ENCODE measurements at places on chromosomes 1 and 21.

- no peak for DNase-seq
Observed at GRCh38 chr1:167229719-167230385, 9.2 kb downstream of the POU2F1 start.

DNA sequence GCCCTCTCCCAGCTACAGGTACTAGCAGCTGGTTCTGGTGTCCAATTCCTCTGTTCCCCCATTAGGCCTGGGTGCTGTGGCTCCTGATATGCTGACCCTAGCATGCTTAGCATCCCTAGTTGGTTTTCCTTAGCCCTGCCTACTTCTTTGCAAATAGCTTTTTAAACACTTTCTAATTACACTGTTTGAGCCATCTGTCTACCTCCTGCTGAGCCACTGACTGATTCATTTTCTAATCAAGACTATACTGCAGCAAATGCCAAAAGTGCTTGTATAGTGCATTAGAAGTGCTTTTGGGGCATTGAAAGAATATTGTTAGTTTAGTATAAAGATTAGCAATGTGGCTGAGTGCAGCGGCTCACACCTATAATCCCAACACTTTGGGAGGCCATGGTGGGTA, 36.3 kb downstream of the ERICH3 start:
- no peak for DNase-seq

DNA sequence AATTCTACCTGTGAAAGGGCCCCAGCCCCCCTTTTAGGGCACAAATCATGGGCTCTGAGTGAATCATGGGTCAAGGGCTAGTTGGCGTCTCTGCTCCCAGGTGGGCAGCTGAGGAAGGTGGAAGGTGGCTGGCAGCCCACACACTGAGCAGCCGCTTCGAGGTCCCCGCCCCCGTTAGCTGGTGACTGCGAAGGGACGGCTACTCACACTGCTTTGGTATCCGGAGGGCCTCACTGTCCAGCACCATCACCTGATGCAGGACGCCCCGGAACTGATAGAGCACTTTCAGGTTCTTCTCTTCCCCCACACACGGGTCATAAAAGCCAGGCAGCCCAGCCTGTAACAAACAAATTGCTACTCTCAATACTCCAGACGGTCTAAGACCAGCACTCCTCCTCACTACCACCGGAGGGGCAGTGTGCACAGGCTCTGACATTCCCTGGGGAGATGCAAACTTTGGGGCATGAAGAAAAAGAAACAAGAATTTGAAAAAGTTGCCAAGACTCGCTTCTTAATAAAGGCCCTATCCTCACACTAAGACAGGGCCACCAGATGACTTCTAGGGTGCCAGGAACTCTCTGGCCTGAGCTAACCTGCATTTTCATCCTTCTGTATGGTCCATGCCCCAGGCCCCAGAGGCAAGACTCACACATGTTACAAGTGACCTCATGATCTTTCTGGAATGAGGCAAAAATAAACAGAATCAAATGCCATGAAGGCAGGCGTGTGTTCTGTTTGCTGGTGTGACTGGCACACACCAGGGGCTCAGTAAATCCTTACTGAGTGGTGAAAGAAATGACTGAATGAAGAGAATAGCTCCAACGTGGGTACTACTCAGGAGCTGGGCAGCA, 11.5 kb downstream of the THAP3 start:
- no peak for DNase-seq

- DNase-seq = no peak
Observed at GRCh38 chr1:161047436-161048420, 2.0 kb upstream of the USF1 start.

- no peak for DNase-seq
Observed at GRCh38 chr1:185727726-185728125, 6.5 kb upstream of the HMCN1 start.

GRCh38 chr1:116919802-116920201, 10.1 kb downstream of the PTGFRN start:
- DNase-seq = no peak

DNA sequence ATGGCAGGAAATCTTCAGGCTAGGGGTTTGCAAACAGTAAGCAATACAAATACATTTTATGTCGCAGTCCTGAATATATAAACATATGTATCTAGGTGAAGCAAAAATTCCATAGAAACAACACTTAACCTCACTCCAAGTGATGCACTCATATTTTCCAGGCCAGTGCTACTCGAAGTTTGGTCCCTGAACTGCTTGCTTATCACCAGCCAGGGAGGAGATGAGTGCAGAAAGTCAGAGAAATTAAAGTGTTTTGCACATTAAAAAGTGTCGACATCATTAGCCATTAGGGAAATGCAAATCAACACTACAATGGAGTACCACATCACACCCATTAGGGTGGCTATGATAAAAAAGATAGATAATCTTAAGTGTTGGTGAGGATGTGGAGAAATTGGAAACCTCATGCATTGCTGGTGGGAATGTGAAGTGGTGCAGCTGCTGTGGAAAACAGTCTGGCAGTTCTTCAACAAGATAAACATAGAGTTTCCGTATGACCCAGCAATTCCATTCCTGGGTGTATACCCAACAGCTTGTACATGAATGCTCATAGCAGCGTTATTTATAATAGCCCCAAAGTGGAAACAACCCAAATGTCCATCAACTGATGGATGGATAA, 70.5 kb upstream of the CSF1 start:
- DNase-seq = no peak

- DNase-seq = no peak
Observed at GRCh38 chr1:61953076-61953789, 211.0 kb downstream of the PATJ start.

DNA sequence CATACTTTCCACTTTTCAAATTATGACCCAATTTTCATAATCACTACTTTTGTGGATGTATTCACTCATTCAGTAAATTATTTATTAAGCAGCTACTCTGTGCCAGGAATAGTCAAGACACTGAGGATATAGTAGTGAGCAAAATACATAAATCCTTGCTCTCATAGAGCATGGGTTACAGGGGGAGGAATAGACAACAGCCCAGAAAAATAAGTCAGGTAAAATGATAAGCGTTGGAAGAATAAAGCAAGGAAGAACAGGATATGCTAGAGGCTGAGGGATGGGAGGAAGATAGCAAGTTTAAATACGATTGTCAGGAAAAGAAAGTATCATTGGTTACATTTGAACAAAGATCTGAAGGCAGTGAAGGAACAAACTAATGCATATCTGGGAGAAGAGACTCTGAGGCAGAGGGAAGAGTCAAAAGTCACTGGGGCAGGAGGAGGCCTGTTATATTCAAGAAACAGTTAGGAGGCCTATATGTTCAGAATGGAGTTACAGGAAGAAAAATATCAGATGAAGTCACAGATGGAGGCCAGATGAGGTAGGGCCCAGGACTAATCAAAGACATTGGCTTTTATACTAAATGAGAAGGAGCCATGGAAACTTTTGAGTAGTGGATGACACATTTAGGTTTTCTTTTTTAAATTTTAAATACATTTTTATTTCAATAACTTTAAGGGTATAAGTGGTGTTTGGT, 42.9 kb downstream of the SEC22B start:
- DNase-seq = no peak

GRCh38 chr1:227885648-227886502, 61.9 kb downstream of the WNT9A start:
- DNase-seq = no peak

All from activated naive CD4-positive, alpha-beta T cell (primary cell).